ENCODE measurements at places on chromosomes 6 and 20.

- DNase-seq: peak; percentile 96
Observed at GRCh38 chr20:60453388-60454246, 495.4 kb downstream of the CDH26 start.

GRCh38 chr20:20959031-20959755 lies 147.0 kb downstream of the LINC00237 start:
- DNase-seq: no peak

GRCh38 chr6:56043761-56044160 lies 168.4 kb upstream of the BMP5 start:
- DNase-seq: no peak

- DNase-seq: peak; percentile 14
Observed at GRCh38 chr6:88135578-88136114, 30.5 kb downstream of the CNR1 start.

- DNase-seq: peak; percentile 32
Observed at GRCh38 chr6:37174515-37175331, 4.8 kb downstream of the PIM1 start.

DNA sequence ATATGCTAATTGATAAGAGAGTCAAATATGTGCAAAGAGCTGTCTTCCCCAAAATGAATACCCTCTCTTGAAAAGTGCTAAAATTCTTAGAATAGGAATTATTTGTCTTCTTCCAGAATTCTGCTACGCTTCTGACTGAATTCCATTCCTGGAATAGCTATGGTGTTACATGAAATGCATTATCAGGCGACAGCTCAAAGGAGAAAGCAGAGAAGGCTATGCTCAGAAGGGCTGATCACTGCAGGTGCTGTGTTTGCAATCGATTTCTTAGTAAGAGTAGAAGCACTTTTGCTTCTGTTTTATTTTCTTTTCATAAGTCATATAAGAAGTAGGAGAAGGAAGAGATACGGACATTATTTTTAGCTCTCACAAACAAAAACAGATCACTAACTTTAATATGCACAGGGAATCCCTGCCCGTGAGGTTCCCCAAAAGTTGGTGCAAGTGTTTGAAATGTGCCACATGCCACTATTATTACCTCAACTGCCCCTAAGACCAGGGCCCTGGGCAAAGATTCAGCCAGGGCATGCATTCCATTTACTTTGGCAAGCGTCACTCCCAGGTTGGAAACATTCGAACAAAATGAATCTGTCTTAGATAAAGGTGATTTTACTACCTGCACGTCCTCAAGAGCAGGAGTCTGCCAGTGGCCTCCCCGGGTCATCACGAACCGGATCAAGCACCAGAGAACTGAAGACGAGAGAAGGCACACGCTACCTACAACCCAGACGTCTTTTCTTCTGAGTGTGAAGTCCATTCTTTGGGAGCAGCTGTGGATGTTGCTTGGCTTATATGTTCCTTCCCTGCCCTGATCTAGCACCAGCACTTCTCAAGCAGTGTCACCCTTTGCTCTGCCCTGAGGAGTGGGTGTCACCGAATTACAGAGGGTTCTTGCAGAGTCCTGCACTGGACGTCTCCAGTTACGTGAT lies 7.2 kb downstream of the MYLK4 start:
- no peak for DNase-seq

- no peak for DNase-seq
Observed at GRCh38 chr6:53328375-53328774, 20.4 kb downstream of the ELOVL5 start.

DNA sequence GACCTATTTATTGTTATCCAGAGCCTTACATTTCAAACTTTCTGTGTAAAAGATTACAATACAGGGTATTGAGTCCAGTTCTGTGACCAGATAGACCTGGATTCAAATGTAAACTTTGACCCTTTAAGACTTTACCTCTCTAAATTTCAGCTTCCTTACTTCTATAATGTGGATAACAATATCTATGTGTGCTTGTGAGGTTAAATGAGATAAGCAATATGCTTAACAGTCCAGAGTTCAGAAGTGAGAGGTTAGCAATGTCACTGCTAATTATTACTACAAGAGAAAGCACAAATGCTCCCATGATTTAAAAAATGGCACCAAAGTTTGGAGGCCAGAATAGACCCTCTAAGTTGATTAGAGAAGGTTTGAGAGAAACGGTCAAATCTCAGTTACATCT lies 27.5 kb downstream of the EPB41L2 start:
- no peak for DNase-seq

DNA sequence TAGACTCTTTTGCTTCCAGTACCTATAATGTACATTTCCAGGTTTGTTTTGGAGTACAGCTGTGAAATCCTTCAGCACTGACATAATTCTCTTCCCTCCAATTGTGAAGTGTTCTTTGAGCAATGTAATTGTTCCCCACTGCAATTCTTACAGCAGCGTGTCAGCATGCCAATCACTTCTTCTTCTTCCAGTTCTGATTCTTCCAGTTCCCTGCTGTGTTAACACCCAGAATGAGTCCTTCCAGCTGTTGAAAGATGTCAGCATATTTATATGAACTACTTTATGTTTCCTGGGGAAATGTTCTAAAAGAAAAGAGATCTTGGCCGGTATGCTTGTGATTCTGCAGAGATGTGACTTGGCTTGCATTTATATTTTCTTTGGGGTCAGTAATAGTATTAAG lies 213.9 kb downstream of the UNC5CL start:
- DNase-seq: no peak

DNA sequence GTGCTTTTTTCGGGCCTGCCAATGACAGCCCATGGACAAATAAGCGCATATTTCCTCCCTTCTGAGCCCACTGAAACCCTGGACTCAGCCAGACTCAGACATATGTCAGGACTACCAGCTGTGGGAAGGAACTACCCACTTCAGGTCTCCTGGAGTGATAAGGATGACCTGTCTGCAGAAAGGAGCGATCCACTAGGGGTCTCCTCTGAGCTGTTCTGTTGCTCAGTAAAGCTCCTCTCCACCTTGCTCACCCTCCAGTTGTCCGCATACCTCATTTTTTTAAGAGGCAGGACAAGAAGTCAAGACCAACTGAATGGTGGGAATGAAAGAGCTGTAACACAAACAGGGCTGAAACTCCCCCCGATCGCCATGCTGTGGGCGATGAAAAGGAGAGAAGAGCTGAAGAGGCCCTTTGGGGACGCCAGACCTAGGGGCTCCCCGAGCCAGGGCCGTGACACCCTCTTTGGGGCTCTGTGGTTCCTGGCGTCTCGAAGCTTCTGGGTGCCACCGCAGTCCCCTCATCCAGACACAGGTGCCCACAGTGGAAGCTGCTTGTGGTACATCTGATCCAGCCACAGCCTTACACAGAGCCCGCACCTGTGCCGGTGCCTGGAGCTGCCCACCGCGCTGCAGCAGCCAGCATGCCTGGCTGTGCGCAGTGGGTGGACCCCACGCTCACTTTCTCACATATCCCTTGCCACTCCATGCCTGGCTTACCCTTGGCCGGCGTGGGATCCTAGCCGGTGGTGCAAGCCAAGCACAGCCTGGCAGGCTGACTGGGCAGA lies 68.8 kb downstream of the EYS start:
- DNase-seq: no peak

GRCh38 chr6:53201270-53201669 lies 52.6 kb upstream of the GCM1 start:
- DNase-seq: no peak

DNA sequence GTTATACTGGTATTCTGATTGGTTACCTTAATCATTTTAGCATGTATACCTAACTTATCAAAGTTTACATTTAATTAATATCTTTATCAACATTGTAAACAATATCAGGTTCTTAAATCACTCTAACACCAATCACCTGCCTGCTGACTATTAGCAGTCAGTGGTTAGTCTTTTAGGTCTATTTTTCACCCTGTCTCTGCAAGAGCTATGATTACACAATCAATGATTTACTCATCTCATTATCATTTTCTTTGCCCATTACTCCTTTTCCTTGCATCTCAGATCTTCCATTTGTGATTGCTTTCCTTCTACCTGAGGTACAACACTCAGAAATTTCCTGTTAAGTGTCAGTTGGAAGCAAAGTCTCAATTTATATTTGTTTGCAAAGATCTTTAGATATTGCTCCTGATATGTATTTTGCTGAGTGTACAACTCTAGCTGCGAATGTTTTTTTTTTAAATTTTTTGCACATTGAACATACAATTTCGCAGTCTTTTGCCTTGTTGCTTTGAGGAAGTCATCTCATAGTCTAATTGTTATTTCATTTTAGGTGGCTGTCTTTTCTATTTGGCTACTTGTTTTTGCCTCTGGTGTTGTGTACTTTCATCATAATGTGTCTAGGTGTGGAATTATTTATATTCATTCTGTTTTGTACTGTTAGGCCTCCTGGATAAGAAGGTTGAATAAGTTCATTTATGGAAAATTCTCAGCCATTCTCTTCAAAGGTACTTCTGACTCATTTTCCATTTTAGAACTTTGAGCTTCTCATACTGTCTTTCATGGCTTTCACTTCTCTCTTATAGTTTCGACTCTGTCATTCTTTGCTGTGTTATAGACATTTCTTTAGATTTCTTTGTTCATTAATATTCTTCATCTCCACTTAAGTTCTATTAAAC lies 104.9 kb upstream of the CEP162 start:
- no peak for DNase-seq

GRCh38 chr6:39055661-39056060 lies 7.1 kb downstream of the GLP1R start:
- DNase-seq: no peak
